Stimulated activated CD8-positive, alpha-beta memory T cell treated with anti-CD3 and anti-CD28 coated beads, Interleukin-2, amount 100 ng/mL, for 1 hour (primary cell): ENCODE measurements at places on chromosomes 3 and 15.

DNA sequence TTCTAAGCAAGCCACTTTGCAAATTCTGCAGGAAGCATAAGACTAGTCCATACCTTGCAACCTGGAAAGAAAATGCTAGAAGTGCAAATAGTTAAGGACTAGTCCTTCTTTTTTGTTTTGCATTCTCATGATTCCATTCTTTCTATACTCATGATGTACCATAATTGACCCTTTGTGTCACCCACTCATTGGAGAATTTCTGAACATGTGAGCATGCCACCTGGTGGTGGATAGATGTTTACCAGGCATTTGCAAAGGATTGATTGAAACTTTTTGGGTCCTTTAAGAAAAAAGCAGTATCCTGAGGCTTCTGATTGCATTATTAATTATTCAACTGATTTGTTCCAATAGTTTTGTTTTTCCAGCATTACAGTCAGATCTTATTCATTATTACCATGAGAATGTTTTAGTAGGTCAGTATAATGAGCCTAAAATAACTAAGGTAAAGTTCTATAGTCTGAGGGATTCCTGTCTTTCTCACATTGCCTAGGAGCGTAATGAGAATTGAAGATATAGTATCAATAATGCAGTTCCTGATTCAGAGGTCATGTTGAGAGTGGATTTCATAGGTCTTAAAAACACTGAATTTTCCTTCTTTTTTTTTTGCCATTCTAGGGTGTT is 20.2 kb upstream of the DIPK2A start:
- no peak for DNase-seq

- no peak for DNase-seq
These were observed 66.4 kb upstream of the SNRPA1 start for GRCh38 chr15:101361418-101361817.

DNA sequence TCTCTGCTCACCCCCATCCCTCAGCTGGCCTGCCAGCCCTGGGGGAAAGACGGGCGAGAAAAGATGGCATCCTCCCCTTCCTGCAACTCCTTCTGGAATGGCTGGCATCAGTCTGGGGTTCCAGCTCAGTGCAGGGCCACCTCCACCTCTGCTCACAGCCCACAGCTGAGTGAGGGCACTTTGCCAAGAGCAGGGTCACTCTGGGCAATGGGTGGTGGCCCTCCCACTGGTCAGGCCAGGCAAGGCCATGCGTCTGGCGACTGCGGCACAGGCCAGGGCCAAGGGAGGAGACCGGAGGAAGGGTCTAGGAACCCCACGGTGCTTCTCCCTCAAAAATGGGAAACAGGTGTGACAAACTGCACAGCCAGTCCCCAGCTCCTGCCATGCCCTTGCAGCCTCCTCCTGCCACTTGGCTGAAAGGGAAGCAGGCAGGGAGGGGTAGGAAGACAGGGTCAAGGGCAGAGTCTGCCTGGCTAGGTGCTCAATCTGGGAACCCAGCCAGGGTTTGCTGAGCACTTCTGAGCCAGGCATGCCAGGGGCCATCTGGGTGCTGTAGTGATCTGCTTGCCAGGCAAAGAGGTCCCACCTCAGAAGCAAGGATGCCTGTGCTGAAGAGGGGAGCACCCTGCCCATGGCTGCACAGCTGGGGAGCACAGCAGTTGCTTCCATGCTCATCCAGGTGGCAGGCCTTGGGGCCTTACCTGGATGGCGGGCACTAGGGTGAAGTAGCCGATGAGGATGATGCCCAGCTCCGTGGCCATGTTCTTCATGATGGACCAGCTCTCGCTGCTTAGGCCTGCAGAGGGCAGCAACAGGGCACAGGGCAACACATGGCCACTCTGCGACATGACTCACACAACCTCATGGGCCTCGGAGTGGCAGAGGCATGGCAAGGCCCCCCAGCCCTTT is 41.2 kb downstream of the PTPN23 start:
- no peak for DNase-seq

- DNase-seq: no peak
These were observed 318.9 kb upstream of the IL12A start for GRCh38 chr3:159669766-159670165.

GRCh38 chr3:128081846-128082245 is 29.6 kb downstream of the SEC61A1 start:
- DNase-seq: no peak

GRCh38 chr3:117356091-117356705 is 646.6 kb downstream of the TUSC7 start:
- DNase-seq: no peak

GRCh38 chr3:71395470-71395869 is 188.1 kb downstream of the FOXP1 start:
- DNase-seq: no peak

- DNase-seq: no peak
These were observed 1.1 kb upstream of the MCCC1 start for GRCh38 chr3:183100376-183100775.

DNA sequence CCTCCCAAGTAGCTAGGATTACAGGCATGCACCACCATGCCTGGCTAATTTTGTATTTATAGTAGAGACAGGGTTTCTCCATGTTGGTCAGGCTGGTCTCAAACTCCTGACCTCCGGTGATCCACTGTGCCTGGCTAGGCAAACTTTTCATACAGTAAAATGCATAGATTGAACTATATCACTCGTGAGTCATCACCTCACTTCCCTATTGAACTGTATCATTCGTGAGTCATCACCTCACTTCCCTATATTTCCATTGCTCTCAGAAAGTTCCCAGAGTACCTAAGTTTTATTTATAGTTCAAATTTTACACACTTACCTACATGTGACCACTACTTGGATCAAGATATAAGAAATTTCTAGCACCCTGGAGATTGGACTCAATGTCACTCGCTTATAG is 73.6 kb upstream of the ACAD9 start:
- no peak for DNase-seq

DNA sequence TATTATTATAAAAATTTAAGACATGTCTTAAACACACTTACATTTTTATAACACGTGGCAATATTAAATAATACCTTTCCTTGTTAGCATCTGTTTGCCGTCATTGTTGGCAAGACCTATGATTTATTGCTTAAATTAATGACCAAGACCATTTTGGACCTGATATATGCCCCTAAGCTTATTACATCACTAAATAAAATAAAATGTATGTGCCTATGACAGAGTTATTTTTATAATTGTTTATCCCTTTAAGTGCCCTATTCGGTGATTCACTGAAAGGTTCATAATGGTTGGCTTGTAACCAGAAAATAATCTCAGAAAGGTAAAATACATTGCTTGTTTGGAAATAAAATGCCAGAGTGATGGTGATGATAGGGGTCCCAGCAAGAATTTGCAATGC is 17.5 kb downstream of the CDIN1 start:
- no peak for DNase-seq

DNA sequence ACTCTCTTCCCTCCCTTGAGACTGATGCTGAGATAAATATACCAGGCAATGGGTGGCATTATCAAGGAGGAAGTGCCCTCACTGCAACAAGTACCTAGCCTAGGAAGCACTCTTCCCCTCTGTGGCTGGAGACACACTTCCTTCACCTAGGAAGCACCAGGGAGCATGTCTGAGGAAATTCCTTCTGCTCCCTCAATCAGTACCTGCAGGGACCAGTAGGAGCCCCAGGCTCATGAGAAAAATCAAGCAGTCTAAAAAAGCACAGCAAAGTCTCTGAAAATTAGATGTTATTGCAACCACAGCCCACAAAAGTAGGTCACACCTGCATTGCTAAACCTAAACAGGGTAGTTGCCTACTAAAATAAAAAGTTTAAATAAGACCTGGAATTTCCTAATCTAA is 78.2 kb upstream of the TRPM1 start:
- no peak for DNase-seq

DNA sequence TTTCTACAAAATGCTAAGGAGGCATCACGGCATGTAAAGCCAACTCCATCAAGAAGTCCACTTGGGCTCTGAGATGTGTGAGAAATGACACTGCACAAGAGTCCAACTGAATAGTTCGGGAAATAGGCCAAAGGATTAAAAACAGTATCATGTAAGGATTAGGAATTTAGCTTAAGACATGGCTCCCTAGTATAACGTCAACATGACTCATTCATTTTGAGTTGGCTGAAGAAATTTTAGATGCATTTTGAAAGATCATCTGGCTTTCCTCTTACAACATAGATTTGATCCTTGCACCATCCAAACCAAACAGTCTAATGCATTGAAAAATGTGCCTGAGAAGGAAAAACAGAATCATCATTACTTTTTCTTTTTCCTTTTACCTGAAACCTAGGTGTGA is 109.3 kb upstream of the MME start:
- no peak for DNase-seq

DNA sequence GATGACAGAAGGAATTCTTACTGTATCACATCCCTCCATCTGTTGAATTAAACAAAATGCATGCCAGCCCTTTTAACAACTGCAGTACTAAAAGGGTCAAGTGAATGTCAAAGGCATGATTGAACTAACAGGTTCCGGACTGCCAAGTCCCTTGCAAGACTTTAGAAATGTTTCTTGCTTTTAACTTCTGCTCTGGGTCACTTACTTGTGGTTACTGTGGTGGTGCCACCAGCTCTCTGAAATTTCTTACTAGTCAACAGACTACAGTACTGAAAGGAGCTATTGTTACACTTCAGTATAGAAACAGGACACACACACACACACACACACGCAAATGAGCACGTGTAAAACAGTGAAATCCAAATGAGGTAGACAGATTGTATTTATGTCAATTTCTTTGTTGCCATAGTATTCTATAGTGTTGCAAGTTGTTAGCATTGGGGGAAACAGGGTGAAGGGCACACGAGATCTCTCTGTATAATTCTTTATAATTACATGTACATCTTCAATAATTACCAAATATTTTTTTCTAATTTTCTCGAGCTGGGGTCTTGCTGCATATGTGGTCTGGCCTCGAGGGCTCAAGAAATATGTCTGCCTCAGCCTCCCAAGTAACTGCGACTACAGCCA is 79.9 kb upstream of the SLC25A26 start:
- DNase-seq: no peak

GRCh38 chr15:100788418-100789105 is 91.1 kb upstream of the ALDH1A3 start:
- no peak for DNase-seq

DNA sequence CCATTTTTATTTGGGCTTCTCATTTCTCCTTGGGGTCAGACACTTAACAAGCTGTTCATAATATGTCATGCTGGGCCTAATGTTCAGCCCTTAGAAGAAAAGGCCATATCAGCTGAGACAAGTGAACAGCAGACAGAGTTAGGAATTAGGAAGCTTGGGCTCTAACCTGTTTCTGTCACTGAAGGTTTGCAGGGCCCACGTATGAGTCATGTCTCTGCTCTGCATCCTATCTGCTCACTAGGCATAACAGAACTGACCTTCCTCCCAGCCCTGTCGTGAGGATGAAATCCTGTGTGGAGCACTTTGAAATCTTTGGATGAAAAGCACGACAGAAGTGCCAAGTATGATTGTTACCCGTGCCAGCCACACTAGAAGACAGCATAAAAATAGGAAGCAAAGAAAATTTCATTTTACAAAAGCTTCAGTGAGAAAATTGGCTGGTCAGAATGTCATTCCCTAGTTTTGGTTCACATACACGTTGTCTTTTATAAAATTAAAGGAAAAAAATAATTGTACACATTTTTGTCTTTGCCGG is 26.5 kb upstream of the CD47 start:
- DNase-seq: no peak

DNA sequence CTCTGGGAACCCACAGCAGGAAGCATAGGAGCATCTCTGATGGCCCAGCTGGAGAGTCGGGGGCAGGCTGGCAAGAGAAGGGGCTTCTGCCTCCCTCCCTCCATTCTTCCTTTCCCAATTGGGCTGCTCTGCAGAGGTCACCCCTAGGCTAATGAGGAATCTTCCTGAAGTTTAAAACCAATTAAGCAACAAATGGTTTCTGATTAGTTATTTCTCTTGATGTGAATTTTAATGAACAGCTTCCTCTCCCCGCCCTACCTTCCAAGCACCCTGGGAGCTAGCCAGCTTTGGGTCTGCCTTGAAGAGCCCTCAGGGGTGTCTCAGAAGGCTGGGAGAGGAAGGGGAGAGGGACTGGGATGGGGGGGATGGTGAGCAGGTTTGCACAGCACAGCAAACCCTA is 24.6 kb upstream of the HCN4 start:
- no peak for DNase-seq

- DNase-seq: no peak
These were observed 29.6 kb downstream of the LMLN start for GRCh38 chr3:197989651-197990050.

- DNase-seq: no peak
These were observed 16.0 kb downstream of the DZIP1L start for GRCh38 chr3:138099417-138099816.

GRCh38 chr3:36305929-36306520 is 74.3 kb upstream of the STAC start:
- DNase-seq: no peak
